HuH-7 (cell line): ENCODE measurements at places on chromosomes 16 and 17.
A peak's percentile ranks its signal among the peaks of the same experiment; 100 is the strongest.

GRCh38 chr16:89161763-89162713, 9.5 kb upstream of the CDH15 start:
- no peak for DNase-seq

- DNase-seq, result no peak
Measured at GRCh38 chr17:61436995-61437704, 15.1 kb upstream of the TBX4 start.

GRCh38 chr17:64773836-64774761, 112.0 kb upstream of the SMURF2 start:
- peak; percentile 91 for DNase-seq

GRCh38 chr17:62193249-62193648, 128.2 kb upstream of the MED13 start:
- DNase-seq, result no peak

DNA sequence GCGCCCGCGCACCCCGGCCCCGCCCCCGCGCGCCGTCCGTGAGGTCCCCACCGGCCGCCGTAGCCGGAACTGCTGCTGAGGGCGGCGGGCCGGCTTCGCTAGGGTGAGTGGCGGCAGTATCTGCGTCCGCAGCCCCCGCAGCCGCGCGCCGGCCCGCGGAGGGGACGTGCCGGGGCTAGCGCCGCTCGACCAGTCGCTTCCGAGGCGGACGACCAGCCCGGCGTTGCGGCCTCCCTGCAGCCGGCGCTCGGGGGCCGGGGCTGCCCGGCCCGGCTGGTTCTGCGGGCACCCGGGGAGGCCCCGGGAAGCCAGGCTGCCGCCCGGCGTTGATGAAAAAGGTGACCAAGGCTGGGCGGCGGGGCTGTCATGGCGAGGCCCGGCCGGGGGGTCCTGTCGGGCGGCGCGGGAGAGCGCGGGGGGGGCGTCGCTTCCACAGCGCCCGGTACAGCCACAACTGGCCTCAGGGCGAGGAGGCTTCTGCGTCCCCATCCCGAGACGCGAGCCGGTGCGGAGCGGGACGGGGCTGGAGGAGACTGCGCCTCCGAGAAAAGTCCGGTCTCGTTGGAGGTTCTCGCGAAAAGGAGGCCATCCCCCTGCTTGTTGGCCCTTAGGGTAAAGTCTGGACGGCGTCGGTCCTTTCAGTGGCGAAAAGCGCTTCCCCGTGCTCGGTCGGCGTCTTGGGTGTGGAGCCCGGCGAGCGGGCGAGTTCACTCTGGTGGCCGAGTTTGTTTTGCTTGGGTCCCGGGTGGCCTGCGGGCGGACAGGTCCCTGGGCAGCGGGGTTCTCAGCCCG, at the start of gene CRAMP1:
TSS of gene CRAMP1 (plus strand) at position 41 of the 792 bp plus-strand sequence. CDS start 2,280 bp downstream, outside the sequence.
- DNase-seq, result peak; percentile 17

GRCh38 chr17:57343717-57344116, 87.4 kb downstream of the MSI2 start:
- DNase-seq, result no peak

DNA sequence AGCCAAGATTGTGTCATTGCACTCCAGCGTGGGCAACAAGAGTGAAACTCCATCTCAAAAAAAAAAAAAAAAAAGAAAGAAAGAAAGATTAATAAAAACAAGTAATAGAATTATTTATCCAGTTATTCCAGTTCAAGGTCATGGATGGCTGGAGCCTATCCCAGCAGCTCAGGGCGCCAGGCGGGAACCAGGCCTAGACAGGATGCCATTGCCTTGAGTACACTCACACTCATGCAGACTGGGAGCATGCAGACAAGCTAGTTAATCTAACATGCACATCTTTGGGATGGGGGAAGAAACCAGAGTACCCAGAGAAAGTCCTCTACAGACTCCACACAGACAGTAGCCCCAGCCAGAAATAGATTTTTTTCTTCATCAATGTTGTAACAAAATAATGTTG, 17.9 kb downstream of the PDP2 start:
- DNase-seq, result no peak

DNA sequence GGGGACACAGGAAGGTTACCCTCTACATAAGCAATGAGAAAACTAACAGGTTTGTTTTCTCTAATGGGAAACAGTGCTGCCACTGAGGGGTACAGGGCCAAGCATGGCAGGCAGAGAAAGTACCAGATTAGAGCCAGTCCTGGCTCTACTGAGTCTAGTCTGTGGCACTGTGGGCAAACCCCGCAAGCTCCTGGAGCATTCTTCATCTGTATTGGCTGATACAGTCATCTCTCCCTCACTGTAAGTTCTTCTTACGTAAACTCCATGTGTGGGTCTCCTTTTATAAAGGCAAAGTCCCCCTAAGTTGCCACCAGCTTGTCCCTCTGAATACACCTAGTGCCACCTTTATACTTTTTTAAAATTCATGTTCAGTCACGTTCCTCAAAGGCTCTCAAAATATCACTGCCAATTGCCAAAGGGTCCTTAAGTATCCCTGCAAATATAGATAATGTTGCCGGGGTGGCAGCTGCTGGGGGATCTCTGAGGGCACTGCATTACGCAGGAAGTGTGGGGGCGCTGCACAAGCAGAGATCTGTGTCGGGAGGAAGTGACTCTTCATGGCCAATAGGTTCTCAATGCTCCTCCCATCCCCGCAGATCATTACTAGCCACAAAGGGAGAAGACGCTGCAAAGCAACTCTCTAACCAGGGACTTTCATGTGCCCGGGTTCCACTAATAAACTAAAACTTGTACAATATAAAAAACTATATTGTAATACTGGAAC, 18.8 kb downstream of the XPO6 start:
- DNase-seq, result no peak

GRCh38 chr16:75821117-75821516, 94.8 kb upstream of the CPHXL start:
- DNase-seq, result no peak

DNA sequence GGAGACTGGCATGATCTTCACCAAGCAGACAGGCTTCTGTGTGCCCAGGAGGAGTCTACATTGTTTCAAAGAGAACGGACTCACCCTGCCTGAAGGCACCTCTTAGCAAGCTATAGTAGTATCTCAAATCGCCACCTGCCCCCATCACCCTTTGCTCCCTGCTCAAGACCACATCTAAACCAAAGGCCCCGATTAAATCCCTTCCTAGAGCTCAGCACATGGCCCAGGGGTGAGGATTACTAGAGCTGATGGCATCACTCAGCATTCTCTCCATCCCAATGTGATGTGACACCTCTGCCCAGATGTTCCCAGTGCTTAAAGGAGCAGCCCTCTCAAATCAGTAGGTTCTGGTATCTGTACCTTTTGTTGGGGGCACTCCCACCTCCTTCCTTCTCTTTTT, 8.0 kb upstream of the CDC42EP4 start:
- DNase-seq, result no peak

DNA sequence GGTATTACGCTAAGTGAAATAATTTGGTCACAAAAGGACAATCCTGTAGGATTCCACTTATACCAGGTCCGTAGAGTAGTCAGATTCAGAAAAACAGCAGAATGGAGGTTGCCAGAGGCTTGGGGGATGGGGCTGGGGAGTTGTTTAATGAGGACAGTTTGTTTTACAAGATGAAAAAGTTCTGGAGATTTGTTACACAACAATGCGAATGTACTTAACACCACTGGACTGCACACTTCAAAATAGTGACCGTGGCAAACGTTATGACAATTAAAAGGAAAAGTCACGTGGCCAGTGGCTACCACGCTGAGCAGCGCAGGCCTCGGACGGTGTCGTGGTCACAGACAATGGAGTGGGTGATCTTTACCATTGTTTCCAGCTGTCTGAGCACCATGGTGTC, 338.1 kb downstream of the SEC14L1 start:
- no peak for DNase-seq

DNA sequence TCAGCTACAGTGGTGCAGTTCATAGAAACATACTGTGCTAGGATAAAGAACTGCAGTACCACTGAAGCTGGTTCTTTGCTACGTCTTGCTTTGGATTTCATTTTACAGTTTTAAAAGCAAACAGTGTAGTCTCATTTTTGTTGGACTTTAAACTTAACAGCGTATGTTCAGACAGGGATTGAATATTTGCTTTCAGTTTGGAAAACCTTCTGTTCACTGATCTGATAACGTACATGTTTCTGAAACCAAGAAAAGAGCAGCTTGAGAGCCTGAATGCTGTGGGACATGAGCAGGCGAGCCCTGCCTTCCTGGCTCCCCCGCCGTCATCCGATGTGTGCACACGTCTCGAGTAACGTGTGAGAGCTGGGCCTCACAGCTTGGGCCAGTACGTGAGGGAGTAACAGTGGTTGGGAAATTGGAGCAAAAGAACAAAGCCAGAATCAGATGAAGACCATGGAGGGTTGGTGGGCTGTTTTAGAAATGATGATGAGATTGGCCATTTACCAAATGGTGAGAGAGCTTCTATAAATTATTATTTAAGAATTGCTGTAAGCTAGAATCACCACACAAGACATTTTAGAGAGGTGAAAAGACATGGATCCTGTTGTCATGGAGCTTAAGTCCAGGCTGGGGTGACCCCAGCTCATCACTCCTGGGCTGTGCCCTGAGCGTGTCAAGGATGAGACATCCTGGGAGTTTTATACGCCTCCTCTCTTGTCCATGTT, 20.8 kb upstream of the CLEC18C start:
- DNase-seq, result peak; percentile 73

- DNase-seq, result no peak
Measured at GRCh38 chr16:78147911-78148401, 48.5 kb downstream of the WWOX start.

DNA sequence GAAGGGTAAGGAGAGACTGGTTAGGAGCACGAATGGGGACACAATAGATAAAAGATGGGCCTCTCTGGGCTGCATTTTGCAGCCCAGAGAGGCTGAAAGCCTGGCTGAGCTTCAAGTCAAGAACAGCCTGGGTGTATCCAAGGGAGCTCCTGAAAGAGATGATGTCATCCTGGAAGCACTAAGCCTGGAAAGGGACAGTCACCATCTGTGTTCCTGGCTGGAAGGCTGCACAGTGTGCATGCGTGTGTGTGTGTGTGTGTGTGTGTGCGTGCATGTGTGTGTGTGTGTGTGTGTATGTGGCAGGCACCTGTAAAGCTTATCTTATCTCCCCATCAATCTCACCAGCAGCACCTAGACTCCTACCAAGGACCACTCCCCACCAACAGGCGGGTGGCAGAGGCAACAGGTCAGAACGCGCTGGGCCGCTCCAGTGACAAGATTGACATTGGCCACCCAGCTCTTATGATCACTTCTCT, 44.1 kb downstream of the COG7 start:
- peak; percentile 30 for DNase-seq

- no peak for DNase-seq
Measured at GRCh38 chr17:82087961-82088837, 9.8 kb downstream of the FASN start.

- no peak for DNase-seq
Measured at GRCh38 chr17:82280537-82280936, 7.0 kb upstream of the CSNK1D start.

DNA sequence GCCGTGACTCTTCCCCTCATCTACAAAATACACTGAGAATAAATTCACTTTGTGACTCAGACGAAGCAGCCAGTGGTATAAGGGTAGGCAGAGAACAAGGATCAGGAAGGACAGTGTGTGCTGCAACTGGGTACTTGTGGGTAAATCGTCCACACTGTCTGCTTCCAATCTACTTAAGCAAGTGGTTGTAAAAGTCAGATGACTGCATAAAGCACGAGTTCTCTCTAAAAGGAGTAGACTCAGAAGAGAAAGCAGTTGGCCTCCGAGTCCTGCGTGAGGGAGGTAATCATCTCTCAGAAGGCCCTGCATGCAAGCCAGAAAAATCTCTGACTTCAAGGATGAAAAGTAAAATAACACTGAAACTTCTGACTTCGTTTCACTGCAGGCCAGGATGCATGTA, 43.1 kb downstream of the ANKFY1 start:
- DNase-seq, result peak; percentile 20

GRCh38 chr17:53548252-53548651, 274.5 kb upstream of the KIF2B start:
- no peak for DNase-seq

DNA sequence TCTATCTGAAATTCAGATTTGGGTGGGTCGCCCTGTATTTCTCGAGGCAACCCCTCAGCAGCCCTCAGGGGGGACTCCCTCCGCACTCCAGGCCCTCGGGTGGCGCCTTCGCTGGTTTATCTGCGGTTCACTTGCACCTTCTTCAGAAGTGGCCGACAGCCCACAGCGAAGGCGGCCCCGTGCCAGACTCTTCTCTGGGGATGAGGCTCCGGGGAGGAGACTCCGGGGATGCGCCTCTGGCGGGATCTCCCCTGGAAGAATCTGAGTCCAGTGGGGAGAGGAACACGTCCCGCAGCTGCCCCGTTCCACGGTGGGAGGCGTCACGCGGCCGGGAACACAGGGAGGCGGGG, 63.9 kb upstream of the DNAJA2 start:
- DNase-seq, result no peak

DNA sequence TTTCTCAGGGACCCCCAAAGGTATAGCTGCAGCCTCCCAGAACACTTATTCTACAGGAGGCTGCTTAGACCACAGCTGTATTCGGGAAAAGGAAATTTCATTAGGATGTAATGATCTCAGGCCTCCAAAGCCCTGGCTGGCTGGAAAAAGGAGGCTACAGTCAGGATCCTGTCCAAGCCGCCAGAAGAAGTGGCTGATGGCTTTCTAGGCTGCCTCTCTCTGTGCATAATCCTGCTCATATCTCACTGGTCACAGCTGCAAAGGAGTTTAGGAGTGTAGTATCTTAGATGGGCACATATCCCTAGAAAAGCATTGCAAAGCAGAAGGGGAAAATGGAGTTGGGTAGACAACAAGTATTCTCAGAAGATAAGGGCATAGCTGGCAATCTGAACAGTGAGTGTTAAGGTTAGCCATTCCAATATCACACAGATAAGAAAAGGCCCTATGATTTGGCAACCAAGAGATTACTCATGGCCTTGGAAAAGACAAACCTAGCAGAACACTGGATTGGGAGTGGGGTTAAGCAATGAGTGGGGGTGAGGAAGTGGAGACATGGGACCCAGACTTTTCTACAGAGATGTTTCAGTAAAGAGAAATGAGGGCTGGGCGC, 26.0 kb upstream of the PRKCA start:
- no peak for DNase-seq

DNA sequence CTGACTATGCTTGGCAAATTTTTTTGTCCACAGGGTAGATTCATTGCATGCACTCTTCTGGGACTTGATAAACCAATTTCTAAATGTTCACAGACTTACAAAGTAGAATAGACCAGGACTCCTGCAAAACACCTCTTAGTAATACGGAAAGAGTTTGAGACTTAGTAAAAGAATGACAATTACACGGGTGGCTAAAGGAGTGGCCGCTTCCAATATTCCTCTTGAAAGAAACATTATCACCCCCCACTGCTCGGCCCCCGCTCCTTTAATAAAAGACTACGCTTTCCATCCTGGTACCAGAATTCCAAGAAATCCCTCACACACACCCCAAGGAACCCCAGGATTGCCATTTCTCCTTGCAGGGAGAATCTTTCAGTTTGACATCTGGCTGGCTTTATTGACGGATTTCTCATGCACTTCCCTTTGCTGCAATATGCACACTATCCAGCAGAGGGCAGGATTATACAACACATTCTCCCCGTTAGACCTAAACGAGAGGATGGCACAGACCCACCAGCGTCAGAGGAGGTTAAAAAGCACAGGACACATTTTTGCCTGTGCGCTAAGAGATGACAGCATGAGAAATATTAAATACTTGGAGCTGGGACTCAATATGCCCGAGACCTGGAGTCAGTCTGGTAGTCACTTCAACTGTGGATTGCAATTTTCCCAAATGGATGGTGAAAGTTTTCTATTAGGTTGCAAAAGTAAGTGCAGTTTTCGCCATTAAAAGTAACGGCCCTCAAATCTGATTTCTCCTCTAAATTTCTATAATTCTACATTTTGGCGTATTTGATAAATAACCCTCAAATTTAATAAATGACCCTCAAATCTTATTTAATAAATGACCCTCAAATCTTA, 46.6 kb upstream of the NUDT7 start:
- peak; percentile 71 for DNase-seq
